Cerebellar cortex (tissue), 1 donor: ENCODE measurements at places on chromosomes 5 and 9.

DNA sequence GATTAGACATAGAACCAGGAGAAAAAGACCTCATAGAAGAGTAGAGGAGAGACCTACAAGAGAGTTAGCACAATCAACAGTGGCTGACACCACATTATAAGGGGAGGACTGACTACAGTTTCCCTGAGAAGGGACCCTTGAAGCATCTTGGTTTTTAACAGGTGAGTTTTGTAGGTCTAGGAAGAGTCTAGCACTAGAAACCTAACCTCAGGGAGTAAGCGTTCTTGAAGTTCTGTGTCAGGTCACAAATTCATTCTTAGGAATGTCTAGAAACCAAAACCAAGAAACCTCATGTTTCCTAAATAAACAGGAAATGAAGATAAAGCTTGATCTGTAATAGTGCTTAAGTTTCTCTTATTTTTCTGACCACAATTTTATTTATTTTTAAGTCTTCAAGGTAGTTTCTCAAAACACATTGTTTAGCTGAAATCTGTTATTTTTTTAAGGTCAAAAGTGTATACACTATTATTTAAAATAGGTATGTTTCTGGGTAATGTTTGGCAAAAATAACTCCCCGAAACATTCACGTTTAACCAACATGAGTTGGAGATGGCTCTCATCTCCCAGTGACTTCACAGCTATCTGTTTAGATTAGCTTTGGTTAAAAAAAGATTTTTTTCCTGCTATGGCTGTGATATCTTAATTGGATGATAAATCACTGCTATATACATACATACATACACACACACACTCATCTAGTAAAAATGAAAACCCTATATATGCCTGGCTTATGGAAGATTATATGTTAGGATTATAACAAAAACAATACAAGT is 37.1 kb downstream of the MAP3K1 start:
- no peak for DNase-seq

DNA sequence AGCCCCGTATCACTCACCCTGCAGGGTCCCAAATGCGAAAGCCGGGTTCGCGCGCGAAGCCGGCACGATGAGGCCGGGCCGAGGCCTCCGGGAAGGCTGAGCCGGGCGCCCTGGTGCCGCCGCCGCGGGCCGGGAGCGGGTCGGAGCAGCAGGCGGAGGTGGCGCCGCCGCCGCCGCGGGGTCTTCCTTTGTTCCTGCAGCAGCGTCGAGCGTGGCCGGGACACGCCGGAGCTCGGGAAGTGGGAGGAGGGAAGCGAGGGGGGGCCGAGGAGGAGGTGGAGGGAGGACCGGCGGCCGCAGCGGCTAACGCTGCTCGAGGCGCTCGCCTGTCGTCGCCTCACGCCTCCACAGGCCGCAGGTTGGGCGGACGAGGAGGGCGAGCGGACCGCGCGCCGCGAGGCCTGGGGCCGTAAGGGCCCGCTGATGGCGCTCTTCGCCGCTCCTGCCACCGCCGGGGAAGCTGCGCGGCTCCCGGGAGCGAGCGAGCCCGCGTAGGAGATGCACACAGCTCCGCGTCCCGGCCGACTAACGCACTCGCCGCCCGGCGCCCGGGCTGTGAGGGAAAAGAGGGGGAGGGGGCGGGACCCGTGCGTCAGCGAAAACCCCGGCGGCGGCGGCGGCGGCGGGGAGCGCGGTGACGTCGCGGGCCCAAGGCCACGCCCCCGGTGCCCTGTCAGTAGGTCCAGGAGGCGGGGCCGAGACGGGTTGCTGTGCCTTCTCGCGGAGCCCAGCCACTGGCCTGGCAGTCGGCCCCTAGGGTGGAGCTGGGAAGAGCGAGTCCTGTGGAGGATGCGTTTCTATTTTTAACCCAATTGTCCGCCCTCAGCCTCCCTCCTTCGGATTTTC is at the start of gene ZFAND5:
Gene ZFAND5 (minus strand): TSS at position 530 of the 846 bp plus-strand sequence. CDS start 4,430 bp downstream, outside the sequence.
- DNase-seq = peak; percentile 99

DNA sequence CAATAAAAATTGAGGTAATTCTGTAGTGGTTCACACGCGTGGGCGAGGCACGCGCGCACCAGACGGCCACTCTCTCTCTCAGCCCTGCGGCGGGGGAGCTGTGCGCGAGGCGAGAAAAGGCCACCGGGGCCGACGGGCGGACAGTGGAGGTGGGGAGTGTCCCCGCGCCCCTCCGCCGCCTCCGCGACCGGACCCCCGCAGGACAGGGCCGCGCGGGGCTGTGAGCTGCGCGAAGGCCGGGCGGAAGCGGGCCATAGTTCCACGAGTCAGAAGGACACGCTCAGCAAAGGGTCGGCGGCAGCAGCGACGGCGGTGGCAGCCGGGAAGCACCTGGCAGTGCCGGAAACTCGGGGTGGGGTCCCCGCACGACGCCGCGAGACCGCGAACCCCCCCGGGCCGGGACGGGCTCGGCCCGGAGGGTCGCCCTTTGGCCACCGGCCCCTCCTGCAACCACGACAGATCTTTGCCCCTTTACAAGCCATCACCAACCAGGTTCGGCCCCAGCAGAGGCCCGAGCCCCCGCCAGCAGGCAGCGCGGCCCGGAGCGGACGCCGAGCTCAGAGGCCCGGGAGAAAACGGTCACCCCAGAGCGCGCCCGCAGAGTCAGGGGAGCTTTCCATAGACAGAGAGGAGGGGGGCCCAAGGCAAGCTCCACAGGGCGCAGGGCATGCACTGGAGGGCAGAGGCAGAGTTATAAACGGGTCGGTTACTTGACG is 60.9 kb downstream of the ZNF354C start:
- no peak for DNase-seq

GRCh38 chr9:125839317-125839716 is 92.1 kb downstream of the PBX3 start:
- DNase-seq = no peak

- no peak for DNase-seq
These were observed 79.9 kb upstream of the SLC1A3 start for GRCh38 chr5:36526537-36526936.

DNA sequence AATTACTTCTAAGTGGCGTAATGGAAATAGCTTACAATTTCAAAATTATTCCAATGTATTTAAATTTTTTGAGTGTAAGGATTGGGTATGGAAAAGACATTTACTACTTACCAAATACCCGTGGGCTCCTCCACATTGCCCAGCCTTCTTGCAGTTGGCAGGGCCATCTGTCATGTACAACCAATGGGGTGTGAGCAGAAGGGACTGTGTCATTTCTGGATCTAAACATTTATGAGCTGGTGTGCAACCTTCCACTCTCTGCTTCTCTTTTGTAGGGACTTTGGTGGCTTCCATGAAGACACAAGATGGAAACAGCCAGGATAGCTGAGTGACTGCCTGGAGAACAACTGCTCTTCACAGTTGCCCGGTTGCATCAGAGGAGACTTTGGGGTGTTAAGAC is 40.8 kb downstream of the FRMD3 start:
- DNase-seq = no peak

GRCh38 chr5:168151041-168151440 is 140.4 kb upstream of the WWC1 start:
- no peak for DNase-seq

- DNase-seq = no peak
These were observed 231.3 kb downstream of the NPR3 start for GRCh38 chr5:32942225-32942989.

- no peak for DNase-seq
These were observed 50.2 kb upstream of the RIC1 start for GRCh38 chr9:5578698-5579085.

DNA sequence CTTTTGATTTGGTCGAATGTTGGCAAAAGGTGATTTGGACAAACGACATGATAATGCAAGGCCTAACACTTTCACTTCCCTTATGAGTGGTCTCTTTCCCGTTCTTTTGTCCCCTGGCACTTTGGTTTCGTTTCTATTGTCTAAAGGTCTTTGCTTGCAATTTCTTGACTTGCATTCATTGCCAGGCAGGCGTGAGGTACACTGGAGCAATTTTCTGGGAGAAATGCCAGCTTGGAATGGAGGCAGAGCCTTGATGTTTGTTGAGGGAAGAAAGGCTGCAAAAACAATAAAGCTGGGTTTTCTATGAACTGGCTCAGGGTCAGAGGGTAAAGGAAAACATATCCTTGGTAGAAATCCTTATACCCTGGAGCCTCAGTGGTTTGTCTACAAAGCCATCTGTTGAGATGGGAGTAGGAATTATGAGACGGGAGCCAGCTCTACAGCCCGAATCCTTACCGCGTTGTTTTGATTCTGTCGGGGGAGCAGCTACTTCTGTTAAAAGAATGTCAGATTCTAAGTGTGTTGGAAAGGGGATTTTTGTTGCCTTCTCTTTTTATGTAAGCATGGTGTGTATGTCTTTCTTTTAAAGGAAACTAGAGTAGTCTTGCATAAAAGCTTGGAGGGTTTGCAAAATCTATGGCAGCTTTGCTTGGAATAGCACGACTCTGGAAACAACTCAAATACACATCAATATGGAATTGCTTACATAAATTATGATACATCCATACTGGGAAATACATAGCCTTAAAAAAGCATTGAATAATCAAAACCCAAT is 158.9 kb downstream of the RMI1 start:
- DNase-seq = peak; percentile 80

GRCh38 chr5:144298658-144299057 is 128.0 kb downstream of the KCTD16 start:
- no peak for DNase-seq

DNA sequence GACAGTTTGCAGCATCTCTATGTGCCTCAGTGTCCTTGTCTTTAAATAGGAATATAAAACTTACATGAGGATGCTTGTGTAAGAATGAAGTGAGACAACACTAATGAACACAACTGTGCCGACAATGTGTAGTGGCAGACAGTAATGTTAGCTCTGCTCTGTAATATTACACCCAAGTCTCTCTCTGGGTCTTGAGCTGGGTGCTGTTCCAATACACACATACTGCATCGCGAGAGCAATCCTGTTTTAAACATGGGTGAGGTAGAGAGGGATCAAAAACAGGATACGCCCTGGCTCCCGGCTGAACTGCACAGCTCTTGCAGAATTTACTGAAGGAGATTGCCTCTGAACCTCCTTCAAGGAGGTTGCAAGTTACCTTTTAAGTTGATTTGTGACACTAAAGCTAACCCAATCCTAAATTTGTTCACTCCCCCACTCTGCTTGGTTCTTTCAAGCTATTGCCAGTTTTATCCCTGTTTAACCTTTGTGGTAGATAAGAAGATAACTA is 155.2 kb upstream of the ISL1 start:
- DNase-seq = no peak

- no peak for DNase-seq
These were observed 34.5 kb upstream of the SPARC start for GRCh38 chr5:151721087-151721646.

GRCh38 chr5:34740389-34740806 is 84.3 kb downstream of the RAI14 start:
- no peak for DNase-seq

GRCh38 chr5:14038341-14038959 is 94.0 kb upstream of the DNAH5 start:
- peak; percentile 5 for DNase-seq

DNA sequence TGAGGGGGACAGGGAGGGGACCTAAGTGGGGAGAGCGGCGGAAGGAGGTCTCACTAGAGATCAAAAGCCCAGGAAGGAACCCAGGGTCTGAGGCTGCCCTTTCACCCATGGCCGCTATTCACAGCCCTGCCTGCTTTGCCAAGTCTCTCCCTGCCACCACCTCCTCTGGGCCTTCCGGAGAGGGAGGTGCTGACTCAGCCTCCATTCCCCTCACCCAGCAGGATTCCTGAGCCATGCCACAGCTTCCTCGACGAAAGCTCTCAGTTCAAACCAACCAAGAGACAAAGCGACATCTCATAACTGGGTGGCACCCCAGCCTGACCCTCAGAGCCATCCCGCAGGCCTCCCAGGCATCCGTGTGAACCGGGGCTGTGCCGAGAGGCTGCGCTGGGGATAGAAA is 36.7 kb downstream of the PAX5 start:
- DNase-seq = no peak

GRCh38 chr9:121764371-121764730 is 112.9 kb downstream of the DAB2IP start:
- DNase-seq = no peak

DNA sequence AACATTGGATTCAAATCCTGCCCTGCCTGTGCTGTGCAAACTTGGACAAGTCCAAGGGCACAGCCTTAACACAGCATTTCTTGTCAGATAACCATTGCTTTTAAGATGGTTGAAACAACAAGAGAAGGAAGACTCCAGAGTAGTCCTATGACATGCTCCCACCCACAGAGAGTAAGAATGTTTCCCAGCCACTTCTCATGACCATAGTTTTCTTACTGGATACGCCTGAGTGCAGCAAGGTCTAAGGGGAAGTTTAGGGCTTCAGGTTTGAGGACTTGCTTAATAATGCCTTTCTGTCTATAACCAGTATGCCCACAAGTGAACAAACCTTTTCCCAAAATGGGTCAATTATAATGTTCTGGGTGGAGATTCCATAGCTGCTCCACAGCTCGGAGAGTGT is 126.4 kb downstream of the SLF1 start:
- no peak for DNase-seq

DNA sequence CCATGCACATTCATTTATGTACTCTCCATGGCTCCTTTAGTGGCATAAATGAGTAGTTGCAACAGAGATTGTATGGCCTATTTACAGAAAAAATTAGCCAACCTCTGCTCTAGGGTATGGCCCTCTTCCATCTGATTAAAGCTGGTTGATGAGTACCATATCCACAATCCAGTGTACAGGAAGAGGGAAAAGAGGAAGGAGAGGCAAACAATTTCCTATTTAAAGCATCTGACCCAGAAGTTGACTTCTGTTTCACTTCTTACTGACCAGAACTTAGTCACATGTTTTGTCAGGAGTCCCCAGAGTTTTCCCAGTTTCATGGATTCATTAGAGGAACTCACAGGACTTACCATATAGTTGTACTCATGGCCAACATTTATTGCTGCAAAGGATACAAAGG is 68.6 kb upstream of the STARD4 start:
- no peak for DNase-seq

- DNase-seq = no peak
These were observed 19.9 kb downstream of the PAIP1 start for GRCh38 chr5:43536972-43537371.

GRCh38 chr5:10099548-10099947 is 150.1 kb downstream of the ATPSCKMT start:
- DNase-seq = no peak

DNA sequence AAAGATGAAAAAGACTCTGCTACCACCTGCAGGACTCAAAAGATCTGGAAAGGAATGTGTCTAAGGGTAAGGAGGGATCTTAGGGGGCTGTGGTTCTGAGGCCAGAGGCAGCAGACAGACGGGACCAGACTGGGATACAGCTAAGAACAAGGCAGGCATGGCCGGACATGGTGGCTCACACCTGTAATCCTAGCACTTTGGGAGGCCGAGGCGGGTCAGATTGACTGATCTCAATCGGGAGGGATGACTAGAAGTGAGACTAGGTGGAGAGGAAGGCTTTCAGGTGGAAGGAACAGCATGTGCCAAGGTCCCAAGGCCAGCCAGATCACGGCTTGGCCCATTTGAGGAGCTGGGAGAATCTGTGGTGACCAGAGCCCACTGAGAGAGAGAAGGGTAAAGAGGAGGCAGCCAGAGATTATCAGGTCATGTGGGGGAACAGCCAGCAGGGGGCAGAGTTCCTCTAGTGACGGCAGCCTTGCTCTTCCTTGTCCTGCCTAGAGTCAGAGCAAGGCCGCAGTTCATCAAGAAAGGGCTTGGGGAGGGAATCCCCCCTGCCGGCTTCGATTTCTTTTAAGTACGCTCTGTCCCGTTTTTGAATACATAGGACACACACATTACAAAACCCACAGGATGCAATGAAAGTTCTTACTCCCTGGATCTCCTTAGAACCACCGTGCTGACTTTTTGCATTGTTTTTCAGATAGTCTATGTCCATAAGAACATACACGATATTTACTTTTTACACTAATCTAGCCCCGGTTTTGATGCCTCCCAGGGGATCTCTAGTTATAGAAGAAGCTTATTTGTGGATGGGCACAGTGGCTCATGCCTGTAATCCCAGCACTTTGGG is 2.6 kb upstream of the OLFML2A start:
- DNase-seq = peak; percentile 86
